Dermis microvascular lymphatic vessel endothelial cell (primary cell): ENCODE measurements at places on chromosomes 16 and 17.

DNA sequence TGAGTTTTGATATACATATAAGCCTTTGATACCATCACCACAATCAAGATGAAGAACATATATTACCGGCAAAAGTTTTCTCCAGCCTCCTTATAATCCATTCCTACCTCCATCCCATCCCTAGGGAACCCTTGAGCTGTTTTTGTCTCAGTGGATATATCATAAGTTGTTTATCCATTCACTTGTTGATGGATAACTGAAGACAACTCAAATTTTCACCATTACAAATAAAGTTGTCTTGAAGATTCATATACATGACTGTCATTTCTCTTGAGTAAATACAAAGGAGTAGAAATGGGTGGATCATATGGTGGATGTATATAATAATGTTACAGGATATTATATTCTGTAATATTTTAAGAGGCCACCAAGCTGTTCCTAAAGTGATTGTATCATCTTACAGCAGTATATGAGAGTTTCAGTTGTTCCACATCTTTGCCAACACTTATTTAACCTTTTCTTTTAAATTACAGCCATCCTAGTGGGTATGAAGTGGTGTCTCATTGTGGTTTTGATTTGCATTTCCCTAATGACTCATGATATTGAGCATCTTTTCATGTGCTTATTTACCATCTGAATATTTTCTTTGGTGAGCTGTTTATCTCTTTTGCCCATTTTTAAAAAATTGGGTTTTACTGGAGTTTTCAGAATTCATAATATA lies 17.4 kb downstream of the NF1 start:
- no peak for DNase-seq

- DNase-seq = no peak
Measured at GRCh38 chr17:36142235-36142634, 34.2 kb downstream of the TBC1D3B start.

DNA sequence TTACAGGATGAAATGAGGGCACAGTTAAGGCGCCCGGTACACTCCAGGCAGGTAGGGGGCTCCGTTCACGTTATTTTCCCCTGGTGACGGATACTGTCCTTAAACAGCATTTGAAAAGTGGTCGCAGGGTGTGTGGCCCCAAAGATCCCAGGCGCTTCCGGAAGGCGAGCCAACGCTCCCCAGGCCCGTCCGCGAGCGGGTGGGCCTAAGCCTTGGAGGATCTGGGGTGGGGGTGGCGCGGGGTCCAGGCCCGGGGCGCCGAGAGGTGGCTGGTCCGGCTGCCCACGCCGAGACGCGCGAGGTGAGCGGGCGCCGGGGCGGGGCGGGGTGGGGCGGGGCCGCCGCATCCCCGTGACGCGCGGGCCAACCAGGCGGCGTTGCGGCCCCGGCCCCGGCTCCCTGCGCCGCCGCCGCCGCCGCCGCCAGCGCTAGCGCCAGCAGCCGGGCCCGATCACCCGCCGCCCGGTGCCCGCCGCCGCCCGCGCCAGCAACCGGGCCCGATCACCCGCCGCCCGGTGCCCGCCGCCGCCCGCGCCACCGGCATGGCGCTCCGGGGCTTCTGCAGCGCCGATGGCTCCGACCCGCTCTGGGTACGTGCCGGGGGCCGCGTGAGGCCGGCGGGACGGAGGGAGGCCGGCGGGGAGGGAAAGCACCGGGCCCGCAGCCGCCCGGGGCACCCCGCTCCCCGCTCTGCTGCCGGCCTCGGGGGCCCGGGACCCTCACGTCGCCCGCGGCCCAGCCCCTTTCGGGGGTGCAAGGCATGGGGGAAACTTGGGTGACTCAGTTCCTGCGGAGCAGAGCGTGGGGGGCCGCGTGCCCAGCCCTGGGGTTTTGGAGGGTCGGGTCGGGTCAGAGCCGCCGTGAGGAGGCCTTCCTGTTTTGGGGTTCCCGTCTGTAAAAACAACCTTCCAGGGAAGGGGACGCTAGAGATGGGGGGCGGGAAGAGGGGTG lies at the start of gene ABCC1:
Gene ABCC1, plus strand, starts transcription at position 407 of the 951 bp plus-strand sequence. Its CDS starts 136 bp downstream, at position 543.
- peak; percentile 54 for DNase-seq

- DNase-seq = peak; percentile 92
Measured at GRCh38 chr17:37710344-37710886, 34.4 kb downstream of the HNF1B start.

- DNase-seq = no peak
Measured at GRCh38 chr17:76121932-76122430, 18.4 kb upstream of the EXOC7 start.

DNA sequence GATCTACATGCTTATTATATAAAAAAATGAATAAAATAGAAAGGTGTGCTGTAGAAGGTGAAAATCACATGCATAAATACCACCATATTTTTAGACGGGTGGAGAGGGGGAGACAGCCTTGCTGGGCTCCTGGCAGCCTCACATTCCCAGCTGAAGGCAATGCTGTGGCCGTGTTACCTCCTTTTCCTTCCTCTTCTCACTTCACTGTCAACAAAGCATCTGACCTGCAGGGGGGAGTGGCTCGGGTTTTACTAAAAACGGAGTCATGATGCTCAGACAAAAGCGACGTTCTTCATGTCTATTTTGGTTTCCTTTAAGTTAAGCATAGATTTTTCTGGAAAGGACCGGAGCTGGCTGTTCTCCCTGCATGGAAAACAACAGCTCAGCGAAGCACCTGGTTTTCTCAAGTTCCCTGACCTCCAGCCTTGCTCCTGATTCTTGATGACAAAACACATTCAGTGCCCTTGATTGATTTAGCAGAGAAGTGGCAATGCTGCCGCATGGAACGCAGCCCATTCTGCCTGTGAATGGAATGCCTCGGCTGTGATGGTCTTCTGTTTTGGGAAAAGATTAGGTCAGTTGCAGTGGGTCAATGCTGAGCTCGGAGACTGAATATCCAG lies 5.5 kb upstream of the RPTOR start:
- DNase-seq = no peak

DNA sequence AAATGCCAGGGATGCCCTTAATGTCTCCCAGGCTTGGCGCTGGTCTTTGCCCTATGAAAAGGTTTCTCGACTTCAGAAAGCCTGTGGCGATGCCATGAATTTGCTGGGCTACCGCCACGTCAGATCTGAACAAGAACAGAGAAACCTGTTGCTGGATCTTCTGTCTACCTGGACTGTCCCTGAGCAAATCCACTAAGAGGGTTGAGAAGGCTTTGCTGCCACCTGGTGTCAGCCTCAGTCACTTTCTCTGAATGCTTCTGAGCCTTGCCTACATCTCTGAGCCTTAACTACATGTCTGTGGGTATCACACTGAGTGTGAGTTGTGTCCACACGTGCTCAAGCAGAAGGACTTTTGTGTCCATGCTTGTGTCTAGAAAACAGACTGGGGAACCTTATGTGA lies 11.4 kb downstream of the CHST4 start:
- DNase-seq = peak; percentile 45

DNA sequence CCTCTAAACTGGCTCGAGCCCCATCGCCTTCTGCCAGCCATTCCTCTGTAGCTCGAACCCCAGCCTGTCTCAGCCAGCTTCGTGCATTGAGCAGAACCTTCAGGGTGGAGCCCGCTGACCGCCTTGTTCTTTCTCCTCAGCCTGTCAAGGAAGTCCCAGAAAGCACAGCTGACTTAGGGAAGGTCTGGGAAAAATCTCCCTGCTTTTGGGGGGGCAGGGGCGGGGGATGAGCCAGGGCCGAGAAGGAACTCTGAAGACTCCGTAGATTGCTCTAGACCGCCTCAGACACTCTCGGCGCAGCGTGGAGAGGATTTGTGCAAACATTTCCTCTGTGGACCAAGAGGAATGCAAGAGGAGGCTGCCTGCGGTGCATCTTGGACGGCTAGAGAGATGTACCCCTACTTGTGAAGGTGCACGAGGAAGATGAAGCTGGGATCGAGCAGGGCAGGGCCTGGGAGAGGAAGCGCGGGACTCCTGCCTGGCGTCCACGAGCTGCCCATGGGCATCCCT lies at the start of gene GLP2R:
Gene GLP2R, plus strand, starts transcription at position 284 of the 510 bp plus-strand sequence. Its CDS starts 140 bp downstream, at position 424.
- DNase-seq = no peak

- DNase-seq = no peak
Measured at GRCh38 chr16:54102888-54103866, 183.4 kb downstream of the IRX3 start.

DNA sequence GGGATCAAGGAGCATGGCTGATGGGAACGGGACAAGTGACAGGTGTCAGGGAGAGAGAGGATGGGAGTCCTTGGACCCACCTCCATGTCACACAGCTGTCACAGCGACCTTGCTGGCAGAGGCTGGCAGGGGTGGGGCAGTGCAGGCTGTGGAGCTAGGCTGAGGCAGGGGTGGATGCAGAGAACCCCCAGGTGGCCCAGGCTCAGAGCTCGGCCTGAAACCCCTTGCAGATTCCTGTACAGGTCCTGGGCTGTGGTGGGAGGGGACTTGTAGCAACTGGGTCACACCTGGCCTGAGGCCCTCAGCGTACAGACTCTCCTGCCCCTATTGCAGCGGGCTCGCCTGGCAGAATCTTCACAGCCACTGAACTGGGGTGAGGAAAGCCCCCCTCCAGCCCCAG lies 174.1 kb downstream of the NTN1 start:
- DNase-seq = no peak

- no peak for DNase-seq
Measured at GRCh38 chr16:69367980-69368379, 16.4 kb upstream of the TMED6 start.

GRCh38 chr16:261031-261691 lies 14.6 kb downstream of the RGS11 start:
- DNase-seq = no peak

DNA sequence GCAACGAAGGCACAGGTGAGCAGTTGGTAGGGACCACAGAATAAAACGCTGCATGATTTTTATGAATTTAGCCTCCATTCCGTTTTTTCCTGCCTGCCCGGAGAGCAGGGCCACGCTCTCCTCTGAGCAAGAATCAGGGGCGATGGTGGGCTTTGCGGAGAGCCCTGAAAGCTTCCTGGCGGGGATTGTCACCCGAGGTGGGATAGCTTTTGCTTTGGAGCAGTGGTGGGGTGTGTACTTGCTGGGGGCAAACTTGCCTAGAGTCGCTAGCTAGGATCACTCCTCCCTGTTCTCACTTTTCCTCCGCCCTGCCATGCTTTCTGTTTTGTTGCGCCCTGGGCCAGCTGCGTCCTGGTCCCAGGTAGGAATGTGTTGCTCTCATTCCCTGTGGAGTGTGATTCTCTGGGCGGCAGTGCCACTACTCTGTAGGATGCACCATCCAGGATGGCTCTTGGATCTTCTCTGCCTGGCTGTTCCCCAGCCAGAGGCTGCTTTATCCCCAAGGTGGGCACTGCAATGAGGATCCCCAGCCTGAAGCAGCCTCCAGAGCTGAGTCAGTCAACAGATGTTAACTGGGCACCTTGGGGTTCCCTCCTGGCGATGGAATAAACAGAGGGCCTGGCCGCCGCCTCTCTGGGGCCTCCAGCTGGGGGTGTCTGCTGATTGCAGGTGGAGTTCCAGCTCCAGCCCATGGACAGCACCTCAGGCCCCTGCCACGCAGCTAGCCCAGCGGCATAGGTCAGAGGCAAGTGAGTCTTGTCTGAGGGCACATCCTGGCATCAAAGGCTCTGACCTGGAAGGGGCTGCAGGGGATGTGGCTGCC lies 360.9 kb upstream of the TNRC6C start:
- DNase-seq = no peak
